T-helper 17 cell (primary cell): ENCODE measurements at places on chromosomes 11 and 22.

DNA sequence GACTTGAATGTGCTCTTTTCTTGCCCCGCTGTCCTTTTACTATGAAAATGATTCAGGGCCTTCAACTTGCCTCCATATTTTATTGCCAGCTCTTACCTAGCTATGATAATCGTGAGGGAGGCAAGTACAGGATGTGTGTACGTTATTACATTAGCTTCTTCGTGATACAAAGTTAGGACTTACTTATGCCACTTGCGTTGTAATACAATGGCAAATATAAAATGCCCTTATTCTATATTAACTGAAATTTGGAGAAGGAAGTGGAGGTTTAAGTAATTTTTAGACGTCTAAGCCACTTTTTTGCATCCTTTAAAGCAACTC, 10.8 kb upstream of the CCT8L2 start:
- DNase-seq = no peak

- DNase-seq = no peak
These were observed 620.4 kb downstream of the BRD1 start for GRCh38 chr22:49207008-49208003.

DNA sequence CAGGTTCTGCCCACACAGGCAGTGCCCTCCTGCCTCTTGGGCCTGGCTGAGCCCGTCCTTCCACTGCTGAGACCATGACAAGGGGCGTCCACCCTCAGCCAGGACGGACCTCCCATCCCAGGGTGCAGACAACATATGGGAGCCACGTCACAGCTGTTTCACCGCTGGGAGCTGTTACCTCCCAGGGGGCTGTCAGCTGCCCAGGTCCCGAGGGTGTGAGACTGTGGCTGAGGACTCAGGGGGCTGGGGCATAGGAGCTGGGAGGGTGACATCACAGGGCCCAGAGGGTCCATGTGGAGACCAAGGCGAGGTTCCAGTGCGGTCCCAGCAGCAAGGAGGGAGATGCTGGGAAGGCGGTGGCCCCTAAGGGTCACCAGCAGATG, 17.9 kb upstream of the CTSD start:
- DNase-seq = no peak

- DNase-seq = no peak
These were observed 940.0 kb downstream of the BRD1 start for GRCh38 chr22:48887394-48888332.

- no peak for DNase-seq
These were observed 32.6 kb upstream of the CHKA start for GRCh38 chr11:68153742-68154141.

DNA sequence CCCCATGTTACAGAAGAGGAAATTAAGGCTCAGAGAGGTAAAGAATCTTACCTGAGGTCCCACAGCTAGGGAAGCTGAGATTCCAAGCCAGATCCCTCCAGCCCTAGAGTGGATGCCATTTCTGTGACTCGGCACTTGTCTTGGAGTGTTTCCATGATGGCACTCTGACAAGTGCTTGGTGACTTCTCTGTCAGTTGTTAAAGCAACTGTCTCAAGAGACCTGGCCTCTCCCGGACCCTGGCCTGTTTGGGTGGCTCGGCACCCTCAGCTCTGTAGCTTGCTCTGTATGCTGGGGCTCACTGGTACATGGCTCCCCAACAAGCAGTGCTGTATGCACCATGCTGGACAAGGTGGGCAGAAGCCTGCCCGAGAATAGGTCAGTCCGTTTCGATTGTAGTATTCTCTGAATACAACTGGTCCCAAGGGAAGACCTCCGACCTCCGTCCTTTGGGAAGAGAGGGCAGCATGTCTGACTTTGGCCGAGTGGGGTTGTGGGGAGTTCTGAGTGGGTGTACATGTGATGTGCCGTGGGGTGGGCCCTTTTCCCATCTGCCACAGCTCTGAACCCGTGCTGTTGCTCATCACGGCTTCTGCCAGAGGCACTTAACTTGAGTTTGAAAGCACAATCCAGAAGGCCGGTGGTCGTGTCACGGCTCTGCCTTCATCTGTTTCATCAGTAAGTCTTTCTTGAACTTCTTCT, 12.4 kb downstream of the ACO2 start:
- no peak for DNase-seq

DNA sequence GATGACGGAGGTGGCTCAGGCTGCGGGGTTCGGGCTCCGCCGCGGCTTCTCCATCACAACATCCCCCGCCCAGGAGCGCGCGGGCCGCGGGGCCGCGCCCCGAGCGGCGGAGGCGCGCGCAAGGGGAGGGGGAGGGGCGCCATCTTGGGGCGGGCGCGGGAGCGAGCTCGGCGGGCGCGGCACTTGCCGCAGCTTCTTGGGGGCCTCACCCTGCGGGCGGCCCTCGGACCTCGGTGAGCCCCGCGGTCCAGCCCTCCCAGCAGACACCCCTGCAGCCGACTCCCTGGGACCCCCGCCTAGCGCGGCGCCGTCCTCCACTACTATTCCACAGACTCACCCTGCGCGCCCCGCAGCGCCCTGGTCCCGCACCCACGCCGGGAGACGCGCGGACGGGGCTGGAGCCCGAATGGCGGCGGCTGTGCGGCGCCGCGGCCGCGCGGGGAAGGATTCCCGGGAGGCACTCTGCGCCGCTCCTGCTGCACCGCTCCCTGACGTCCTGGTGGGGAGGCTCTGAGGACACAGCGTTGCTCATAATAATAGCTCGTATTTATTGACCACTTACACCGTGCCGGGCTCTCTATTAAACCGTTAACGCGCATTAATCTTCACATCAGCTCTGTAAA, at the start of gene APBB1:
TSS of gene APBB1 (minus strand) at position 86 of the 623 bp plus-strand sequence. CDS start 7,747 bp downstream, outside the sequence.
- DNase-seq = peak; percentile 71
